Pancreas (tissue), 10 donors: ENCODE measurements at places on chromosomes 1 and 21. TPM values are rescaled to one million over a fixed set of nuclear protein-coding genes. Genes with fewer than 3 reads are reported as not detected.

EXTL1 gene
- 0.14 TPM for total RNA-seq

GRCh38 chr21:27515676-27516075 is 548.8 kb upstream of the ADAMTS5 start:
- DNase-seq = no peak
- H3K4me1 ChIP-seq = no peaks in the 10 kb centered on the region
- H3K27me3 ChIP-seq = no peaks in the 10 kb centered on the region
- no peaks in the 10 kb centered on the region for H3K36me3 ChIP-seq

CAMTA1 gene
- 39.8 TPM for total RNA-seq

GRCh38 chr21:43727519-43728153 is 8.7 kb downstream of the PDXK start:
- no peaks in the 10 kb centered on the region for H3K27me3 ChIP-seq
- peak overlapping the region; percentile 84 for H3K27ac ChIP-seq
- H3K4me1 ChIP-seq = peaks cover 48% of the 10 kb centered on the region
- no peak overlapping the region for H3K4me3 ChIP-seq
- H3K36me3 ChIP-seq = no peaks in the 10 kb centered on the region

ENTREP3 gene
- total RNA-seq = 14.4 TPM

AKR7A3 gene
- total RNA-seq = 232 TPM

- H3K27ac ChIP-seq = no peak overlapping the region
- H3K27me3 ChIP-seq = no peaks in the 10 kb centered on the region
- H3K36me3 ChIP-seq = no peaks in the 10 kb centered on the region
- no peak for DNase-seq
- H3K4me1 ChIP-seq = no peaks in the 10 kb centered on the region
Observed at GRCh38 chr1:67308136-67308535, 463 bp downstream of the IL12RB2 start.

DNA sequence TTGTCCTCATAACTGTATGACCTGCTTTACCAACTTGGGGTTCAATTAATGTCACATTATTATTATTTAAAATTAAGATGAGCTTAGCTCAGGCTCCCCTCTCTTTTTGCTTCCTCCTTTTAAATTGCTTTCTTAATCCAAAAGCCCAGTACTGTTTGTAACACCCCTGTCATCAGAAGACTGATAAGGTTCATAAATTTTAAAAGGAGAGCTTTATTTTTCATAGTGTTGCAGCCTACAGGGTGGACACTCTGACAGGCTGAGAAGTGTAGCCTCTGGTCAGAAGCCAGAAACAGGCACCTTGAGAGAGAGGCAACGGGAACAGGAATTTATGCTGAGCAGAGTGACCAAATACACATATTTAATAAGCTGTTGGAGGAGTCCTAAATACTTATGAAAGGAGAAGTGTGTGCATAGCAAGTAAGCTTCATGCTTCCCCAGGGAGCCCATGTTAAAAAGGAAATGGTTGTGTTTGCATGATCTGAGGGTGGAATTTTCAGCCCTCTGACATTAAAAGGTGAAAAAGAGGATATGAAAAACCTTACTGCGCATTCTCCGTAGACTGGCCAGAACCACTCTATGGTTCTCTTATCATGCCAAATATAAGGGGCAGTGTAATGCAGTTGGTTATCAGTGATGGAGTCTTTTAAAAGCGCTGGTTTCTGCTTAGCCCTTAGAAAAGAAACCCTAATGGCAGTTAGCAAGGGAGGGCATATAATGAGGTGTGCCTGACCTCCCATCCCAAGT is 30.5 kb upstream of the FGGY start:
- H3K36me3 ChIP-seq = no peaks in the 10 kb centered on the region
- no peak overlapping the region for H3K27ac ChIP-seq
- no peak for DNase-seq
- H3K4me1 ChIP-seq = no peaks in the 10 kb centered on the region
- no peak overlapping the region for H3K4me3 ChIP-seq

CRABP2 gene
- total RNA-seq = 0.92 TPM

GRCh38 chr1:232923739-232924386 is 26.5 kb upstream of the NTPCR start:
- no peak overlapping the region for H3K27ac ChIP-seq
- H3K4me3 ChIP-seq = no peak overlapping the region
- H3K27me3 ChIP-seq = no peaks in the 10 kb centered on the region
- no peaks in the 10 kb centered on the region for H3K4me1 ChIP-seq
- no peak for DNase-seq

GRCh38 chr1:26900815-26901511 is 696 bp upstream of the GPATCH3 start:
- peak overlapping the region; percentile 73 for H3K4me3 ChIP-seq
- peak overlapping the region; percentile 83 for H3K27ac ChIP-seq
- H3K27me3 ChIP-seq = no peaks in the 10 kb centered on the region

- no peaks in the 10 kb centered on the region for H3K4me1 ChIP-seq
- no peak overlapping the region for H3K27ac ChIP-seq
- no peaks in the 10 kb centered on the region for H3K27me3 ChIP-seq
Observed at GRCh38 chr21:45085700-45086099, 11.3 kb downstream of the ADARB1 start.

GRCh38 chr1:187157552-187157951 is 328.8 kb downstream of the PLA2G4A start:
- no peaks in the 10 kb centered on the region for H3K4me1 ChIP-seq
- no peak overlapping the region for H3K4me3 ChIP-seq
- H3K27me3 ChIP-seq = no peaks in the 10 kb centered on the region
- H3K36me3 ChIP-seq = no peaks in the 10 kb centered on the region

GRCh38 chr1:175164751-175165150 is 27.8 kb downstream of the KIAA0040 start:
- no peaks in the 10 kb centered on the region for H3K27me3 ChIP-seq
- H3K27ac ChIP-seq = no peak overlapping the region
- peaks cover 8% of the 10 kb centered on the region for H3K36me3 ChIP-seq
- DNase-seq = no peak
- H3K4me3 ChIP-seq = no peak overlapping the region

DNA sequence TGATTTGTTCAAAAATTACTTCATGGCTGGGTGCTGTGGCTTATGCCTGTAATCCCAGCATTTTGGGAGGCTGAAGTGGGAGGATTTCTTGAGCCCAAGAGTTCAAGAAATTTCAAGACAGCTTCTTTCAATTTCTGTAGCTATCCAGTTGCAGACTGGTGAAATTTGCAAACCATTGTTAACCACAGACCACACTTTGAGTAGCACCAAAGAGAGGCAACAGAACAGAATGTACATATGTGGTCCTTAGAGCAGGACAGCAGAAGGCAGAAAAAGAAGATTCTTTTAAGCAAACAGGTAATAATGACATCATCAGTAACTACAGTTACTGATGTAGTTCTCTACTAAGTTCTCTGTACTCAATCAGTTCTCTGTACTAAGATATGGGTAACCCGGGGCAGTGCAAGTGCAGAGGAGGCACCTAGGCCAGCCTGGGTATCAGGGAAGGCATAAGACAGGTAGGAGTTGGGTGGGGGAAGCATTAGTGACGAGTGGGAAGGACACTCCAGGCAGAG is 5.5 kb upstream of the KLF17 start:
- H3K4me3 ChIP-seq = no peak overlapping the region
- no peaks in the 10 kb centered on the region for H3K36me3 ChIP-seq
- no peaks in the 10 kb centered on the region for H3K4me1 ChIP-seq

TRIM17 gene
- 0.38 TPM for total RNA-seq

DNA sequence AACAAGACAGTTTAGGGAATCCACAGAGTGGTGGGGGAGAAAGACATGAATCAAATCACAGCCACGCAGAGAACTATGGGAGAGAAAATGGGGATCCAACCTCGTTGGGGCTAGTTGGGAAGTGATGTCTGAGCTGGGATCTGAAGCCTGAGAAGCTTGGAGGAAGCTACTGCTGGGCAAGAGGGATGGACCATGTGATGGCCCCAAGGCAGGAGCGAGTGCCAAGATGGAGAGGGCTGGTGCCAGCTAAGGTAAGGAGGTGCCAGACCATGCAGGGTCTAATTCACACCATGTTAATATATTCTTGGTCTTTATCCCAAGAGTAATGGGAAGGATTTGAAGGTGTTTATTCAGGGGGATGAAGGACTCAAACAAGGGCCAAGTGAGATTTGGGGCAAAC is 18.2 kb upstream of the TCEA3 start:
- DNase-seq = no peak
- no peaks in the 10 kb centered on the region for H3K36me3 ChIP-seq
- H3K4me3 ChIP-seq = no peak overlapping the region

CACYBP gene
- 26.6 TPM for total RNA-seq

GRCh38 chr21:28308516-28308915 is 684.2 kb downstream of the LTN1 start:
- no peaks in the 10 kb centered on the region for H3K27me3 ChIP-seq
- no peak for DNase-seq
- no peak overlapping the region for H3K4me3 ChIP-seq
- H3K27ac ChIP-seq = no peak overlapping the region
- H3K4me1 ChIP-seq = no peaks in the 10 kb centered on the region

DNA sequence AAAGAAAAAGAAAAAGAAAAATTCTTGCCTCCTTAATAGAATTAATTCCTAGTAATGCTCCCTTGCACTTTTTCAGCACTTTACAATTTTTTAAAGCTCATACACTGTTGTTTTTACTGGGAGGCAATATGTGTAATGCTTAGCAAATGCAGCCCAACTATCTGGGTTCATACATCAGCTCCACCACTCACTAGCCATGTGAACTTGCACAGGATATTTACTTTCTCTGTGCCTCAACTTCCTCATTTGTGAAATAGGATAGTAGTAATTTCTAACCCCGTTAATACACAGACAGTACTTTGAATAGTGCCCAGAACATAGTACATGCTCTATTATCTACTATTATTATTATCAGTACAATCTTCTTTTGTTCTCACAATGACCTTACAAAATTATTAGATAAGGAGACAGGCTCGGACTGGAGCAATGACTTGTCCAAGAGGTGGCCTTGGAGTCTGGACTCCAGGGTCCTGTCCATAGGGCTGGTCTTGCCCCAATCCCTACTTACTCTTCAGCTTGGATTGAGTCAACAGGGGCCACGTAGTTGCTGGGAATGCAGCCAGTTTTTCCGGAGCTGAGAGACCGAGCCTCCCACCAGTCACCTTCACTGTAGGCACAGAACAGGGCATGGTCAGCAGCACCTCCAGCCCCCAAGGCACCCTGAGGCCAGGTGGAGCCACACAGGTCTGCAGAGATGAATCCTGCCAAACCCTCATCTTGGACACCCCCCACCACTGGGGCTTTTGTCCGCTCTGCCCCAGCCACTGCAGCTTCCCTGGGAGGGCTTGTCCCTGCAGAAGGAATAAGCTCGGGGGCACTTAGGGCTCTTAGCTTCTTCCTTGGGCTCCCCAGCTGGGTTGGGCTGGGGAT is 13.7 kb downstream of the FGR start:
- DNase-seq = no peak
- no peaks in the 10 kb centered on the region for H3K27me3 ChIP-seq
- no peaks in the 10 kb centered on the region for H3K36me3 ChIP-seq
- no peak overlapping the region for H3K27ac ChIP-seq

DNA sequence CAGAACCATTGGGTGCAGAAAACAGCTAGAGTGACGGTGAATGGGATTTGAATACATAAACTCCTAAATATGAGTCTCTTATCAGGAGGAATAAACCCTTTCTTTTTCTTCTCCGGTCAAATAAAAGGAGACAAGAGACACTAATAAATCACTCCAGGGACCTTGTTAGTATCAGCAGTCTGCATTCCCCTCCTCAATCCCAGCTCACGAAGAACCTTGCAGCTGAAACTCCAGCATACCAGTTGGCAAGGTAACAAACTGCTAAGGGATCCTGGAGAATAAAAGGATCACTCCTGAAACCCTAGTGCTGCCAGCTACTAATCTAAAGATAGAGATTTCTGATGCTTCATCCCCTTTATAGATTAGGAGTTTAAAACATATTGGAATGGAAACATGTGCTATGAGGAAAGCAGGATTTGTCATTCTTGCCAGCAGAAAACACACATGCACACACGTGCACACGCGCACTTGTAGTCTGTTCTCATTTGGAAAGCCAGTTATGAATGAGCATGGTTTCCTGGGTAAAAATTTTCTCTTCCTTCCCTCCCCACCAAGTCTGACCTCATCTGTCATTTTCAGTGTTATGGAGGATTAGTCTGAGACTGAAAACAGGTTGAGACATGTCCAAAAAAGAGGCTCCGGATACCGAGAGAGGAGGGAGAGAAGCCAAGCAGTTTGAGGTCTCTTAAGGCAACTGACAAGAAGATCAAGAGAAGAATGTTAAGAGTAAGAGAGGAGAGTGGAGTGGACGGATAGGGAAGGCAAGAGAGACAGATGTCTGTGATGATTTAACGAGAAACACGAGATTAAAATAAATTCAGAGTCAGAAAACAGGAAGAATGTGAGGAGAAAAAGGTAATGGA is 10.9 kb downstream of the IER5 start:
- peaks cover 4% of the 10 kb centered on the region for H3K4me1 ChIP-seq
- H3K27me3 ChIP-seq = no peaks in the 10 kb centered on the region
- H3K4me3 ChIP-seq = no peak overlapping the region
- H3K27ac ChIP-seq = no peak overlapping the region
- H3K36me3 ChIP-seq = no peaks in the 10 kb centered on the region

FCRL5 gene
- total RNA-seq = not detected

SLC6A17 gene
- total RNA-seq = 0.32 TPM

- H3K27ac ChIP-seq = no peak within 1 kb of the TSS
- no peaks in the 10 kb centered on the region for H3K36me3 ChIP-seq
- no peak for DNase-seq
- no peak within 1 kb of the TSS for H3K4me3 ChIP-seq
Observed at GRCh38 chr1:19664453-19665185, at the start of gene HTR6. HTR6 (plus strand) TSS chr1:19664875; CDS start chr1:19665754, 879 bp downstream.

MAN1C1 gene
- 2.4 TPM for total RNA-seq

TDRD10 gene
- 0.13 TPM for total RNA-seq

GRCh38 chr1:209412566-209412965 is 170.9 kb upstream of the CAMK1G start:
- H3K36me3 ChIP-seq = no peaks in the 10 kb centered on the region
- no peaks in the 10 kb centered on the region for H3K27me3 ChIP-seq
- no peak for DNase-seq
- H3K4me1 ChIP-seq = no peaks in the 10 kb centered on the region
- no peak overlapping the region for H3K27ac ChIP-seq
- H3K4me3 ChIP-seq = no peak overlapping the region

DNA sequence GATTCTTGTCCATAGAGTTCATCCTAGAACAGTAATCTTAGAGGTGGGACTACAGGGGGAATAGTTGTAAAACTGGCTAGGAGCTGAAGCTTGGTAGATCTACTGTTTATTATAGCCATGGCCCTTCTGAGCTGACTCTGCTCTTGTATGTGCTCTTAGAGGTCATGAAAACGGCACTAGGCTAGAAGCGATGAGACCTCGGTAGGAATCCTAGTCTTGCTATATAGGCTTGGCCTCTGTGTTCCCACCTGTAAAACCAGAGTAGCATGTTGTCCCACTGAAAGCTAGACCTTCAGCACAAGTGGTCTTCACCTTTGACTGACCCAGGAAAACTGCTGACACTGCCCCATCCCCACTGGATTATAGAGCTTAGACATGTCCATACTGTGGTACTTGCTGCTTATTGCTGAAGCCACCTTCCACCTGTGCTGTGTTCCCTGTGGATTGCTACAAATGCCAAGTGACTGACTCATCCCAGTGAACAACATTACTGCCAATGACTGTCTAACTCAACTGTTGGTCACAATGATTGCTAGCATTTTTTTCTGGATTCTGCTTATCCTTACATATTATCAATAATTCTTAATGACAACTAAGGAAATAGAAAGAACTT is 23.0 kb upstream of the PIGC start:
- H3K27me3 ChIP-seq = no peaks in the 10 kb centered on the region
- H3K4me1 ChIP-seq = peaks cover 43% of the 10 kb centered on the region
- no peak overlapping the region for H3K4me3 ChIP-seq
- no peak overlapping the region for H3K27ac ChIP-seq
